Renal cortex interstitium (tissue), 15 donors: ENCODE measurements at places on chromosomes 13 and 19.

DNA sequence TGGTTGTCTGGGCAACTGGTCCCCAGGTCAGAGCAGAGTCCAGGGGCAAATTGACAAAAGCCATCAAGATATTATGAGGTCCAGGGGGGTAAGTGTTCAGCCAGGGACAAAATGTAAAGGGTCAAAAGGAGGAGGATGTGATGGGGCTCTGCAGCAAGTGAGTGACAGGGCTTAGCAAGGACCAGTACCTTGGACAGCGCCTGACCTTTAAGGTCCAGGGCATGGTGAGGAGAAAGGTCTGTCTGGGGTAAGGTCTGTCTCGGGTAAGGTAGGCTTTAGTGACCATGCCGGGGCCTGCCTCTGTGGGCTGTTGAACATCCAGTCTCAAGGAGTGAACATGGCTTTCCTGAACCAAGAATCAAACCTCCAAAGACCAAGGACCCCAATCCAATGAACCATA, 6.3 kb upstream of the ZNF358 start:
- no peak for DNase-seq

GRCh38 chr13:108407495-108407894, 138.0 kb downstream of the TNFSF13B start:
- no peak for DNase-seq

- DNase-seq: no peak
Measured at GRCh38 chr19:17784201-17785008, 10.5 kb upstream of the B3GNT3 start.

- no peak for DNase-seq
Measured at GRCh38 chr19:47284324-47284899, 9.7 kb downstream of the INAFM1 start.

DNA sequence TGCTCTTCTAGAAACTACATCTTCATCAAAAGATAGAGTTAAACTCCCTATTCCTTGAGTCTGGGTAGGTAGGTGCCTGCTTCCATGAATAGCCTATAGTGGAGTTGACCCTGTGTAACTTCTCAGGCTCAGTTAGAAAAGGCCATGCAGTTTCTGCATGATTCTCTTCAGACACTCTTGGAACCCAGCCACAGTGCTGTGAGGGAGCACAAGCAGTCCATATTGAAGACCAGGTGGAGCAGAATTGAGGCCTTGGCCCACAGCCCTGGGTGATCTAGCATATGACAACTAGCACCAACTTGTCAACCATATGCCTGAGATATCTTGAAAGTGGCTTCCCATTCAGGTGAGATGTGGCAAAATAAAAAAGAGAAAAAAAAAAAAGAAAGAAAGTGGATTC, 10.3 kb upstream of the PAN3 start:
- DNase-seq: no peak

DNA sequence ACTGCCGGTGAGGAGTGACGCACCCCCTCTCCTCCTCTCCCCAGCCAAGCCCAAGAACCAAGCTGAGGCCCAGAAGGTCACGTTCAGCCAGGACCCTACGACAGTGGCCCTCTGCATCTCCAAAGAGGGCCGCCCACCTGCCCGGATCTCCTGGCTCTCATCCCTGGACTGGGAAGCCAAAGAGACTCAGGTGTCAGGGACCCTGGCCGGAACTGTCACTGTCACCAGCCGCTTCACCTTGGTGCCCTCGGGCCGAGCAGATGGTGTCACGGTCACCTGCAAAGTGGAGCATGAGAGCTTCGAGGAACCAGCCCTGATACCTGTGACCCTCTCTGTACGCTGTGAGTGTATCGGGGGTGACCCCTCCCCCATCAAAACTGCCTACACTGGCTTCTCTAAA, 19.2 kb upstream of the TOMM40 start:
- DNase-seq: no peak

GRCh38 chr13:32126278-32126677, 94.7 kb downstream of the FRY start:
- DNase-seq: no peak

DNA sequence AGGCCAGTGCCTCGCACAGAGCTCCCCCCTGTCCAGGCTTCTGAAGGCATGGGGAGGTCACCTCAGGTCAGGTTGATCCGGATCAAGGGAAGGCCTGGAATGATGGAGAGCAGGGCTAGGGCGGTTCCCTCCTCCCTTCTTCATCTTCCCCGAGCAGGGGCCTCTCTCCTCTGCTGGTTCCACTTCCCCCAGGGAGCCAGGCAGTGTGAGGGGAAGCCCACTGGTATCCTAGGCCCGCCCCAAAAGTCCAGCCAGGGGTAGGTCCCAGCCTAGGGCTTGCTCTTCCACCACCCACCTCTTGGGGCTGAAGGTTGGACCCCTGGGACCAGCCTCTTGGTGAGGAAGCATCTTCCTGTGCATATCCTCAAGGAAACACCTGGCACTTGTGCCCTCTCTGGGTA, 16.4 kb upstream of the PRR19 start:
- DNase-seq: no peak

DNA sequence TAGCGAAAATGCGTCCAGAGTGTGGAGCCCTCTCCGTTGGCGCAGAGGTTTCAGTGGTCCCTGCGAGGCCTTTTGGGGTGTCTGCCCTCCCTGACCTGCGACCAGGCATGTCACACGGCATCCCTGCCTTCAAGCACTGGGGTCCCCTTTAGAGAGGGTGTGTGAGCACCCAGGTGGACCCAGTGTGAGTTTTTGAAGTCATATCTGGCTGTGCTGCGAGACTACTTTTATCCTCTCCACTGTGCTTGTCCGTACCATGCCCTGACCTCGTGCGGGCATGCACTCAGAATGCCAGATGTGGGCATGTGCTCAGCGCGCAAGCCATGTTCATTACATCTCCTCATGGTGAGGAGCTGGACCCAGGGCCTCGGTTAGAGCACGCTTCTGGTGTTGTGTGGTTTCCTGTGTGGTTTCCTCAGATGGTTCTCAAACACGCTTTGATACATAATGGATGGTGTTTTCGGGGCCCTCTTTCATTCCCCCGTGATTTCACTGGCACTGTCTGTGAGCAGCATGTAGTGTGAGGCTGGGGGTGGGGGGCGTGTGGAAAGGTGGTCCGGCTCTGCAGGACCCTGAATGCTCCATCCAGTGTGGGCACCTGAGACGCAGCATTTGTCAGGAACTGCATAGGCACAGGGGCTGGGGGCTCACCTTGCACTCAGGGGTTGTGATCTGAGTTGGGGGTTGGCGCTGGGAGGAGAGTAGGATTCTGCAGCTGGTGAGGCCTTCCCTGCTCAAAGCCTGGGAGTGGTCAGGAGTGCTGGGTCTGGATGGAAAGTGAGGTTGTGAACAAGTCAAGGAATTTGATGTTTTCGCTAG, 2.3 kb downstream of the TFDP1 start:
- DNase-seq: no peak

- DNase-seq: no peak
Measured at GRCh38 chr19:12779162-12779993, 4.0 kb upstream of the HOOK2 start.

GRCh38 chr19:52331757-52332156, 4.3 kb upstream of the ZNF610 start:
- no peak for DNase-seq

GRCh38 chr19:38057959-38058690, 151.1 kb downstream of the SIPA1L3 start:
- DNase-seq: no peak
